HCEC 1CT (cell line): ENCODE measurements at places on chromosomes 3 and 15.

GRCh38 chr3:79515072-79515471, 252.7 kb downstream of the ROBO1 start:
- no peak for DNase-seq

GRCh38 chr3:109316162-109316730, at the start of gene DPPA2:
DPPA2 (minus strand) TSS chr3:109316517; CDS start chr3:109314542, 1,975 bp downstream.
- no peak for DNase-seq

DNA sequence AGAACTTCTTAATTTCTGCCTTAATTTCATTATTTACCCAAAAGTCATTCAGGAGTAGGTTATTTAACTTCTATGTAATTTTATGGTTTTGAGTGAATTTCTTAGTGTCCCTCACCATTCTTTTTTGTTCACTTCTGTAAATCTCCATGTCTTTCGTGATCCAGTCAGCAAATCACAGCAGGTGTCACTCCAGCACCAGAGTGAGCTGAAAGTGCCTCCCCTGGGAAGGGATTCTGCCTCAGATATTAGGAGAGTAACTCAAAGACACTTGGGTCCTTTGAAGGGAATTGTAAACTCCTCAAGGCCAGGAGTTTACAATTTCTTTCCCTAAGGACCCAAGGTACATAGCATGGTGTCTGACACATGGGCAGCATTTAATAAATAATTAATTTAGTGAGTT, 207.6 kb upstream of the AZI2 start:
- DNase-seq, result no peak

GRCh38 chr3:158205994-158206393, 96.1 kb downstream of the RSRC1 start:
- DNase-seq, result no peak

GRCh38 chr15:37691911-37692310, 242.5 kb upstream of the TMCO5A start:
- DNase-seq, result no peak
